ENCODE measurements at places on chromosomes 4 and X.

GRCh38 chr4:181757910-181758660 is 485.1 kb upstream of the TENM3 start:
- DNase-seq, result no peak

GRCh38 chr4:140071806-140072205 is 82.2 kb downstream of the MAML3 start:
- no peak for DNase-seq

DNA sequence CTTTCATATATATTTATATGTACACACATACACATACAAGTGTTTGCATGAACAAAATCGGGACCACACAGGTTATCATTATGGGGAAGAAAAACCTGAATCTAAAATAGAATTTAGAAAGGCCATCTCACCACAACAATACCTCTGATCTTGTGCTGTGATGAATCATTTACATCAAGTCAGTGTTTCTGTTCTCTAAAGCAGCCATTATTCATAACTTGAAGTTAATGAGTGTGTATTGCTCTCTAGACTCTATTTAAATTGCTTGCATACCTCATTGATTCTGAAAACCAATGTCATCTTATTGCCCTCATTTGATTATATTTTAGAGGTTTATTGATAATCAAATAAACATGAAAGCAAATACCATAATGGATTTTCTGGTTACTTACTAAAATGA is 71.6 kb downstream of the FAM114A1 start:
- no peak for DNase-seq

DNA sequence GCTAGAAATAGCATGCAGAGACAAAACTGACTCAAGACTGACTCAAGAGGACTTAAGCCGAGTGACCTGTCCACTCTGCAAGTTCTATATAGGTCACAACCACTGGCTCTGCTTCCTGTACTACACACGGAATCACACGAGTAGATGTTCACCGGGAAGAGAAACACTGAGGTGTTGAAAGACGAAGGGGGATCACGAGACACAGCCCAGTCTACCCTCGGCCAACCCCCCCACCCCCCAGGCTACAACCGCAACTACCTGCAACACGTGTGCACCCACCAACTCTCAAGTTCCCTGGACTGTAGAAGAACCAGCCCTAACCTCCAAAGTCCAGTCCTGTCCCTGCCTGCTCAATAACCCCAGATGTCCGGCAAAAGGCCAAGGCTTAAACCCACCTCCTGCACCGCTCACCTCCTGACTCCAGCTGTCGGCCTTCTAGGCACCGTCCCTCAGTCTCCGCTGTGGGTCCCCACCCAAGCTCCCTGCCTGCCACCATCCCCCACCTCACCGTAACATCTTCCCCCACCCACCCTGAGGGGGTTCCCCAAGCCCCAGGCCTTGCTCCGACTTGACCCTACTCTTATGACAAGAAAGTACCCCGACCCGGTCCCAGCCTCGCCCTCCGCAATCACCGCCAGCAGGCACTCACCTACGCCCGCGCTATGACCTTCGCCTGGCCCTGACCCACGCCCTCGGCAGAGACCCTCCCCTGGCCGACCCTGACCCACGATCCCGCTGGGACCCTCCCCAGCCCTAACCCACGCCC is 739 bp downstream of the GAK start:
- no peak for DNase-seq

GRCh38 chr4:25769251-25769650 is 93.5 kb downstream of the SEL1L3 start:
- no peak for DNase-seq
